ENCODE measurements at places on chromosomes 2 and 18. TPM values are rescaled to one million over a fixed set of nuclear protein-coding genes. Genes with fewer than 3 reads are reported as not detected.

The SCN7A gene
- total RNA-seq = not detected

The PJVK gene
- 1.4 TPM for total RNA-seq

The NPHP1 gene
- 6.1 TPM for total RNA-seq

The DYNAP gene
- total RNA-seq = not detected

The TGFA gene
- total RNA-seq = 0.12 TPM

The LIPT1 gene
- total RNA-seq = 4.8 TPM

The RFTN2 gene
- 9.9 TPM for total RNA-seq

The SLC8A1 gene
- total RNA-seq = 2.1 TPM

The RASGRP3 gene
- total RNA-seq = 42.1 TPM

The ALKAL2 gene
- not detected for total RNA-seq

The ARHGEF33 gene
- total RNA-seq = 0.12 TPM

The COBLL1 gene
- total RNA-seq = 38.4 TPM

The DNAJC5G gene
- 0.77 TPM for total RNA-seq

The CYP27A1 gene
- 12.6 TPM for total RNA-seq

The SPDYA gene
- 0.92 TPM for total RNA-seq

The NTSR2 gene
- total RNA-seq = not detected

The BOK gene
- total RNA-seq = 52.4 TPM

The NETO1 gene
- not detected for total RNA-seq

The POTEJ gene
- not detected for total RNA-seq

The REG1B gene
- total RNA-seq = not detected

The CXCR1 gene
- total RNA-seq = not detected

The ADAM23 gene
- 38.5 TPM for total RNA-seq

The TACR1 gene
- total RNA-seq = not detected

The FBXO15 gene
- total RNA-seq = not detected

The COPS7B gene
- total RNA-seq = 42.4 TPM

The ALK gene
- total RNA-seq = not detected

The GALNT1 gene
- 337 TPM for total RNA-seq

The KIF3C gene
- total RNA-seq = 40.7 TPM

The REEP1 gene
- 0.53 TPM for total RNA-seq

The FIGN gene
- 6.6 TPM for total RNA-seq

The TUBB8B gene
- total RNA-seq = 1.1 TPM

The COL6A3 gene
- total RNA-seq = not detected

The CPO gene
- total RNA-seq = not detected

The SPEG gene
- total RNA-seq = 0.21 TPM

The C2orf92 gene
- 4.2 TPM for total RNA-seq

The ANKRD44 gene
- 8.1 TPM for total RNA-seq

The SLC4A3 gene
- total RNA-seq = 0.21 TPM

The SP140L gene
- total RNA-seq = 21.4 TPM

The RAD51AP2 gene
- total RNA-seq = not detected

The REG3G gene
- not detected for total RNA-seq

The DIPK1C gene
- not detected for total RNA-seq

The CHRND gene
- not detected for total RNA-seq

The MBP gene
- total RNA-seq = 4.0 TPM

The NCKAP1 gene
- 130 TPM for total RNA-seq
